ENCODE measurements at places on chromosomes 1 and 21. TPM values are rescaled to one million over a fixed set of nuclear protein-coding genes. Genes with fewer than 3 reads are reported as not detected.

The MX2 gene
- 52.9 TPM for total RNA-seq

The LEFTY2 gene
- total RNA-seq: not detected

The PLPPR5 gene
- total RNA-seq: not detected

The SLAMF9 gene
- total RNA-seq: not detected

The SLC5A9 gene
- not detected for total RNA-seq

The IVL gene
- total RNA-seq: not detected

The FAM229A gene
- 13.5 TPM for total RNA-seq

The GNG4 gene
- total RNA-seq: 0.41 TPM

The DMRTA2 gene
- not detected for total RNA-seq

The LINGO4 gene
- total RNA-seq: 0.10 TPM

The RPTN gene
- total RNA-seq: not detected

The SLC30A2 gene
- not detected for total RNA-seq

The EXOSC10 gene
- 63.2 TPM for total RNA-seq

The RNU1-3 gene
- total RNA-seq: 1,658 TPM

The MPZ gene
- total RNA-seq: 6.1 TPM

The S100A8 gene
- total RNA-seq: not detected

The NDC1 gene
- total RNA-seq: 19.1 TPM

The CDCP2 gene
- total RNA-seq: 0.14 TPM

The SAMD11 gene
- not detected for total RNA-seq
